Amniotic epithelial cell (primary cell): ENCODE measurements at places on chromosomes 4 and X.

GRCh38 chrX:148310426-148311165 is 189.8 kb upstream of the AFF2 start:
- no peak for DNase-seq

- DNase-seq, result peak; percentile 68
Measured at GRCh38 chr4:117084866-117085701, at the start of gene TRAM1L1. Gene TRAM1L1, minus strand, starts transcription at chr4:117085576. Its CDS starts 183 bp downstream, at chr4:117085393.

DNA sequence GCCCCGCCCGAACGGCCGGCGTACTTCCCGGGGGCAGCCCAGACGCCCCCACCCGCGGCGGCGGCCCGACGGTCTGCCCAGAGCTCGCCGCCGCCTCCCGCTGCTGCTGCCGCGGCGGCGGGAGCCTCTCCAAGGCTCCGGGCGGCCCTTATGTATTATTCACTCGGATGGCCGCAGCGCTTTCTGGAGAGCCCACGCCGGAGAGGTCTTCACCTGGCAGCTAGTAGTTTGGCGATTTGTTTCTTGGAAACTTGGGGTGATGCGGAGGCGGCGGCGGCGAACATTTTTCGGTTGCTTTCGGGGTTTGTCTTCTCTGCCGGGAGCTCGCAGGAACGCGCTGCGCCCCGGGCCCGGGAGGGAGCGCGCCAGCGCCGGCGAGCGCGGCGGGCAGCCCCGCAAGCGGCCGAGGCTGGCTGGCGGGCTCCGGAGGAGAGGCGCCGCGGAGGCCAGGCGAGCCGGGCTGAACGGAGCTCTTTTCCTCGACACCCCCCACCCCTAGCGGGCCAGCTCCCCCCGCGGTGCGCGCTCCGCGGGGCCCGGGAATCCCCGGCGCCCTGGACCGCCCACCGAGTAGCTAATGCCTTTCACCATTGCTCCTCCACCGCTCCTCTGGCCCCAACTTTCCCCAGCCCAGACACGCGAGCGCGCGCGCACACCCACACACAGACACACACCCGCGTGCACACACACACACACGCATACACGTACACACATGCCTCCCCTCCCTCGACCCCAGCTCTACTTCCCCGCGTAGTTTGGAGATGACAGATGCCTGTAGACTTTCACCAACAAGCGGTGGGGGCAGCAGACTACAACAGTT is 113.5 kb downstream of the DHX15 start:
- peak; percentile 33 for DNase-seq

GRCh38 chrX:43656005-43656494 is at the start of gene MAOA:
Gene MAOA, plus strand, starts transcription at chrX:43656299. Its CDS starts 43 bp downstream, at chrX:43656342.
- peak; percentile 50 for DNase-seq

- DNase-seq, result peak; percentile 55
Measured at GRCh38 chr4:168574581-168575295, 77.9 kb downstream of the PALLD start.

GRCh38 chr4:145871209-145871608 is 67.4 kb downstream of the ZNF827 start:
- DNase-seq, result no peak

DNA sequence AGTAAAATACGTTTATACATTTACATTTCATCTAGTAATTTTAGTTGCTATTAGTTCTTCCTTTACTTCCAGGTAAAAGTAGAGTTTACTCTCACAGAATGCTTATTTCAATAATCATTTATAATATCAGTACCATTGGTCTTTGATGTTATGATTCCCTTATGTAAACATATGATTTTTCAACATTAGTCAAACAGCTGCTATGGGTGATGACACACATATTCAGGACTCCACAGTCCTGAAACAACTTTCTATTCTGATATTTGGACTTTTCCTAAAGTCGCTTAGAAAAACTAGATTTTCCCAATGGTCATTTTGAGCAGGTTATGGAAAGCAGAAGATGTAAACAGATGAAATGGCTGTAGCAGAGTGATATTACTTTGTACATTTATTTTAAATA is 369.8 kb downstream of the UNC5C start:
- DNase-seq, result no peak

- peak; percentile 79 for DNase-seq
Measured at GRCh38 chr4:121696581-121697461, at the start of gene ANXA5. Gene ANXA5, minus strand, starts transcription at chr4:121696980. Its CDS starts 391 bp downstream, at chr4:121696589.

- no peak for DNase-seq
Measured at GRCh38 chr4:182510836-182511235, 267.6 kb downstream of the TENM3 start.

DNA sequence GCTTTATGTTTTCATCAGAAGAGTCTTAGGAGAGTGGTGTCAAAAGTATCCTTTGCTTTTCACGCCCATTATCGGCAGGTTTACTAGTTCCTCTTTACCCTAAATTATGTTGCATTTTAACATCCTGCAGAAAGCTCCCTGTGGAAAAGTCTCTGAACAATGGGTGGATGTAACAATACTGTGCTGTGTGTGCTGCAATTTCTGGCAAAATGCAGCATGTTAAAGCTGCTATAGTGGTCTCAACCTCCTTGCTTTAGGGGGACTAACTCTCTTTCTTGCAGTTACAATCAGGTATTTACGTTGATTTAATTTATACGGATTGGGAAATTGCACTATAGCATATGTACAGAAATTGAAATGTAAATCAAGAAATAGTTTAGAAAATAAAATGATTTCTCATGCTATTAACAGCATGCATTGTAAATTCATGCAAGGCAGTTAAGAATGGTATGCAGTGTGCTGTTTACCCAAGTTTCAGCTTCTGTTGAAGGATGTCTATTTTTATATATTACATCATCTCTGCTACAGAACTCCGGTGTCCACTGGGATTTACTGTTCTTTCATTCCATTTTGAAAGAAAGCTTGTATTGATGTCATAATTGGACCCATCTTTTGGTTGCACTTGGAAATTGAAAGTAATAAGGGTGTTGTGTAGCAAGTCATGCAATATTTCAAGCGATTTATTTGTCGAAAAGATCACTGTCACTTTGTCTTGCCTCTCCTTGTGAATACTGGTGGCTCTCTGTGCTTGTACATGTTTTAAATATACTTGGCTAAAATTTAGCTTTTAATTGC is 145.7 kb downstream of the RAPGEF2 start:
- DNase-seq, result peak; percentile 91

DNA sequence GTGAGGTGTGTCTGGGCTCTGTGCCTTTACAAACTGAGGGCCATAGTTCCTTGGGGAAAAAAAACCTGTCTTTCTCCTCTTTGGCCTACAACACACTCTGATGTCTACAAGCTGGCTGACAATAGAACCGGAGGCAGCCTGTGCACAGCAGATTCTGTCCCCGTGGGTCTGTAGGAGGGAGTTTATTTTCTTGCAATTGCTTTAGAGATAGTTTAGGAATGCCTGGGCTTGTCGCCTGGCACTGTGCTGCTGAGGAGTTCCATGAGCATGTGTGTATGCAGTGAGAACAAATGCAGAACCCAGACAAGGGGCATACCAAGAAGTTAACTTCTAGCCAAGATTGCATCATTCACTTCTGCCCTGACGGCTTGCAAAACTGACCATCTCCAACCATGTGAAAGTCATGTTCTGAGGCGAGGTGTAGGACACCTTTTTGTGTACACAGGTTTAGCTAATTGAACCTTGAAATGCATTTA is 54.1 kb downstream of the CCNI start:
- peak; percentile 90 for DNase-seq

GRCh38 chrX:152943826-152944225 is 46.0 kb downstream of the ZNF185 start:
- DNase-seq, result no peak

DNA sequence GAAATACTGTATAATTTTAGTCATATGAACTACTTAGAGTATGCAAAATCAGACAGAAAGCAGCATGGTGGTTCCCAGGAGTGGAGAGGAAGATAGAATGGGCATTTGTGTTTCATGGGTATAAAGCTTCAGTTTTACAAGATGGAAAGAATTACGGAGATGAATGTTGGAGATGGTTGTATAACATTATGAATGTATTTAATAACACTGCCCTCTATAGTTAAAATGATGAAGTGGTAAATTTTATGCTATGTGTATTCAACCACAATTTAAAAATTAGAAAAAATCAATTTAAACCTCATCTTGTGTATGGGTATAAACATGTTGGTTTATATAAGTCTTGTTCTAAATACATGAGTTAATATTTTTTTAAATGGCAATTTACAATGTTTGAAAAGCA is 521.1 kb downstream of the FSTL5 start:
- DNase-seq, result peak; percentile 10

DNA sequence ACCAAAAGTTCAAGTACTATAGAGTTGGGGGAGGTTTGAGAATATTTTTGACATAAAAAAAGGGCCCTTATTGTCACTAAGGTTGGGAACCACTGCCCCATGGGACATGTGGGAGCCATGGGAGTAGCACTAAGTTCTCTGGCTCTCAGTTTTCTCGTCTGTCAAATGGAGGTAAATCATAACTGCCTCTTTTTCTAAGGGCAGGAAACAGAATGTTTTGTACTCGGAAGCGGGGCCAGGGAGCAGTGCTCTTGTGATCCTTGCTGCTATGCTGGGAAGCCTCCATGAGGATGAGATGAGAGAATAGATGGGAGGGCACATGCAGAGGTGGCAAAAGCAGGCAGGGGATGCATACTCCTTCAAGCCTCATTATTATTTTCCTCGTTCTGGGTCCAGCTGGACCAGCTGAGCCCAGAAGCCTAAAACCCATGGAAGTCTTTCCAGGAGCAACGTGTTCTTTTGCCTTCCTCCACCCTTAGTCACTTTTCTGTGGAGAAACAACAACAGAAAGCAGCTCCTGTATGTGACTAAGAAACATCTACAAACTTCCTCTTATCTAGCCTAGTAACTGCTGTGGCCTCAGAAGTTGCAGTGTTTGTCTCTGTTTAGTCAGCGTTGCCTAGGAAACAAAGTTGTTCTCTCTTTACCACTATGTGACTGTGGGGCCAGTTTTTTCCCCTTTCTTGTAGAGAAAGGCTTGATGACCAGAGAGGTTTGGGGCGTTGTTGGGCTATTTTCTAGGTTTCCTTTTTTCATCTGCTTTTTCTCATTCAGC is 64.8 kb downstream of the TSC22D3 start:
- peak; percentile 98 for DNase-seq

DNA sequence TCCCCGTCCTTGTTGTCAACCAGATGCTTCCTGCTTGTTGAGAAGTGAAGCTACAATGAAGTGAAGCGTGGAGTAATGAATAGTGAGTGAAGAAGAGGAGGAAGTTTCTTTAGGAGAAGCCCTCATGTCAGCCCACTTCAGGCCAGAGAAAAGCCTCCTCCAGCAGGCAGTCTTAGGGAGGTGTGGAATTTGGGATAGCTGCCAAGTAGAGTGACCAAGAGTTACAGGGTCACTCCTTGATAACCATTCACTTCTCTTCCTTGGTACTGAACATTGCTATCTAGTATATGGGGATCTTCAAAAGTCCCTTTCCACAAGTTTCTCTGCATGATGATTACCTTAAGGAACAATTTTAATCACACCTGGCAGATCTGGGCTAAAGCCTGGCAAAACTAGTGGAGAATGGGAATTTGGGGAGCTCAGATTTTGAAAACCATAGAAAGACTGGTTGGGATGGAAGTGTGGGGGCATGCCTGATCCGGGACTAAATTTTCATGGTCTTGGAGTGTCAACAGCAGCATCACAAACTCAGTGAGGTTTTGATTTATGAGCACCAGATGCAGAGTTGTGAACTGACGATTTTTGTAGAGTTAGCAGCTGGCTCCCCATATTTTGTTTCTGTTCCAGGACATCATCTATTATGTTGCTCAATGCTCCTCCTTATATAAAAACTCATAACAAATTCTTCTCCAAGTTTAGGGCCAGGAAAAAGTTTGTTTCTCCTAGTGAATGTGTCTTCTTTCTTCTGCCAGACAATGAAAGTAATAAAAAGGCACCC is 53.1 kb downstream of the IGSF1 start:
- DNase-seq, result no peak

GRCh38 chrX:7086384-7086783 is 61.1 kb upstream of the STS start:
- DNase-seq, result no peak

DNA sequence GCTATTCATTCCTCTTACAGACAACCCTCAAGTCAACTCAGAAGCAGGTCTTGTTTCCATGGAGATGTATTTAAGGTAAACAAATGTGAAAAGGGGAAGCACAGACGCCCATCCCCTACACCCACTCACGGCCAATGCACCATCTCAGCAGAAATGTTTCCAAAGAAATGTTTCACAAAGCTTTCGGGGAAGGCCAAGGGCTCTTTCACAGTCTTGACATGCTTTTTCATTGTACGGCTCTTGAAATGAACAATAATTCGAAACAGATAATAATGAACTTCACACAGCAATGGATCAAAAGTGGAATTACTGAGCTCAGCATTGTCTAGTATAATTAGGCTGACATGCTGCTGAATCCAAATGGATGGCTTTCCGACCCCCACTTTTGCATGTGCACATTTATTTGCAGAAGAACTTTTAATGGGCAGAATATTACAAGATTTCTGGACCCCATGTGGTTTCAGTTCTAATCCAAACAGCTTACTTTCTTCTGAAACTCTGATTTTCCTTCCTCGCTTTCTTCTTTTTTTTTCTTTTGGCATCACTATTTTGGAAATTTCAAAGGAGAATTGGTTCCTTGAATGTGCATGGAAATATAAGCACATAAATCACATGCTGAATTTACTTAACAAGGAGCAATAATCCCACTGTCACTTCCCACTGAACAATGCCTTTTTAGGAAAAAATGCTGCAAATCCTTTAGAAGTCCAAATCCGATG is 160.9 kb downstream of the SMIM20 start:
- no peak for DNase-seq

DNA sequence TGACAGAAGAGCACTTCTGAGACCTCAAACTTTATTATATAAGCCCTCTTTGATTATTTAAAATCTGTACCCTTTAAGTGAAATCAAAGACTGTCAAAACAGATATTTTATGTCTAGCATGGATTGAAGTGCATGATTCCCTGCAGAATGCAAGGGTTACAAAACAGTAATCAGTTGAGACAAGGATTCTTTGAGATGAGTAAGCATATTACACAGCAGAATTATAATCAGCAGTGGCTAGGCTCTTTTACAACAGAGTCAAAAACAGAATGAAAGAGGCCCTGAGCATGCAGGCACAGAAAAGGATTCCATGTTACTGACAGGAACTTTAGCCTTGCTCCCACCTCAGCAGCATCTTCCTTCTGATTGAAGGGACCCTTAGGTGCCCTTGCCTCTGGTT is 487.9 kb upstream of the GALNT7 start:
- DNase-seq, result peak; percentile 49

DNA sequence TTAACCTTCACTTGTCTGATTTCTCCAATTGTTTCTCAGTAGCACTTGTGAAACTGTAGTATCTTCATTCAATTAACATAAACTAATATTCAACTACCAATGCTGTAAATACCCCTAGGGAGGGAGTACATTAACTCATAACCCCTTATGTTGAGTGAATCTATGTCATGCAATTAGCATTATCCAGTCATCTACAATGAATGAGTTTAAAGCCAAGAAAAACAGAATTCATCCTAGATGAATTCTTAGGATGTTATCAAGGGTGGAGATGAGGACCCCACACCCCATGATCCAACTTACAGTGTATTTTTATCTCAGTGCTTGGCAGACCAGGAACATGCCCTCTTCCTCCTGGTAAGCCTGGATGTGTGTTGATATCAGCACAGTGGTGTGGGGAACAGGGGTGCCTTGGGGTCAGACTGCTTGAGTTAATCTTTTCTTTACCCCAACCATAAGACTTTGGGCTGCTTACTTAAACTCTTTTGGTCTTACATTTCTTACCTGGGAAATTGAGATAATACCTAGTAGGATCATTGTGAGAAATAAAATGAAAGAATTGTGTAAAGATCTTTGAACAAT is 62.1 kb upstream of the SCOC start:
- DNase-seq, result no peak
